D341Med (cell line): ENCODE measurements at places on chromosomes 13 and 19.

DNA sequence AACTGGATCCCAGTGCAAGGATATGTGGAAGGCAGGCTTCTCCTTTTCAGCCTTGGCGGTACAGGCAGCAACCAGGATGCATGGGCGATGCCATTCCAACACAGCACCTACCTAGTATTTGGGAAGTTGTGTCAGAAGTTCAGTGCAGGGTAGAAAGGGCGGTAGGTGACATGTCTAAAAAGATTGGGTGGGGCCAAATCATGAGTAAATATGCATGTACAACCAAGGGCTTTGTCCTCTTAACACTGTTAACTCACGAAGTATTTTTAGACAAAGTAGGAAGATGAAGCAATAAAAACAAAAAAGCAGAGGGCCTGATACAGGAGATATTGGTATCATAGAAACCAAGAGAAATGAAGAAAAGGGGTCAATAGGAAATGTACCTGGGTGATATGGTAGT, 392.1 kb downstream of the MYO16 start:
- DNase-seq = no peak

GRCh38 chr13:98438246-98439125, 138.4 kb downstream of the STK24 start:
- no peak for DNase-seq

GRCh38 chr13:109379930-109380329, 406.5 kb downstream of the IRS2 start:
- DNase-seq = no peak

- DNase-seq = no peak
Observed at GRCh38 chr19:49837425-49837824, 13.5 kb upstream of the PTOV1 start.

GRCh38 chr13:70394031-70394548, 285.8 kb upstream of the KLHL1 start:
- DNase-seq = no peak

DNA sequence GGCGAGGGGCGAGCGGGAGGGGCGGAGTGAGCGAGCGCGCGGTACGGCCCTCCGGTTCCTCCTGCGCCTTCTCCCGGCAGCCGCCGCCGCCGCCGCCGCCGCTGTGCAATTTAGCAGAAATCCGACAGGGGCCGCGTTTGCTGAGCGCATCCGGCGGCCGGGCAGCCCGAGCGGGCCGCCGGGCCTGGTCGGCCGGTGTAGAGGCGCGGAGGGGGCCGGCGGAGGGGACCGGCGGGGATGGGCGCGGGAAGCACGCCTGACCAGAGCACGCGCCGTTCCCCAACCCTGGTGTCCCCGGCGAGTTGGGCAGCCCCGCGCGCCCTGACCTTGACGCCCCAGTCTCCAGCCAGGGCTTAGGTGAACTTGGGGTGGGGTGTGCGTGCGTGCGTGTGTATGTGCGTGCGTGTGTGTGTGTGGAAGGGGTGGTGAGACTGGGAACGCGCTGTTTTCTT, 144.5 kb upstream of the ZNF536 start:
- DNase-seq = peak; percentile 90
